Stimulated activated CD8-positive, alpha-beta memory T cell treated with anti-CD3 and anti-CD28 coated beads, Interleukin-2, amount 100 ng/mL, for 1 hour (primary cell): ENCODE measurements at places on chromosomes 6 and 20.

GRCh38 chr6:84773431-84774156, 9.2 kb upstream of the TBX18 start:
- no peak for DNase-seq

DNA sequence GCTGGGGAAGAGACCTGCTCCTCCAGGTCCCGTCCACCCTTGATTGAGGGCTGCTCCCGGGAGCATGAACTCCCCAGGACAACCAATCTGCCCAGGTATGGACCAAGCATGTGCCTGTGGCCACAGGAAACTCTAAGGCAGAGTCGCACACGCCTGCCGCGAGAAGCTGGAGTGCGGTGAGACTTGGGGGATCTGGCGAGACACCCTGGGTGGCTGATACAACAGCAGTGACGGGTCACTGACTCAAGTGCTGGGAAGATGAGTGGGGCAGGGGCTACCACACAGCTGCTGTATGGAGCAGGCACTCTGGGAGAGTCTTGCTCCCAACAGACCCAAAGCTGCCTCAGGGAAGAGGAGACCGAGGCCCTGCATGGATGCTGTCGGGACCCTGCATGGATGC, 40.1 kb downstream of the BFSP1 start:
- DNase-seq = no peak

DNA sequence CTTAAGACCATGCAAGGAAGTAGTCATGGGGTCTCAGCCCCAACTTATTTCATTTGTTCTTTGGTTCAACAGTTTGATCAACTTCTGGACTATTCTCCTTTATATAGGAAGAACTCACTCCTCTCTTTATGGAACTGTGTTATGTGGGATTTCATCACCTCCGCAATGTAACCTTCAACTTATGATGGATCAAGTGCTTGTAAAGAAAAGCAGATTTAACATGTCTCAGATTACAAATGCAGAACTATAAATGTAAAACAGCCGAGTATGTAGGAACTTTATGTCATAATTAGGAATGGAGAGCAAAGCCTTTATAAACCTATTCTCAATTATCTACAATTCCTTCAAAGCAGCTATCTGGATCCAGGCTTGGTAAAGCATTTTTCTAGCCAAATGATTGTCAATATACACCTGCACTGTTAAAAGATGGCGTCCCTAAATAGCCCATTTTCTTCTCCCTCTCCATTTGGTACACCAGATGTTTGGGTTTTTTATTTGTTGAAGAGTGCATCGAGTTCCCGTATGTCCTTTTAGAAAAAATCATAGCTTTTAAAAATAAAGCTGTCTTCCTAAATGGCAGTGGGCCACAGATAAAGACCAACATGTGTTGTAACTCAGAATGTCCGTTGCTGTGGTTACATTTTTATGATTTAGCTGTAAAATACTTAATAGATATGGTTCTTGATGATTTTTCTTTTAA, 985.1 kb upstream of the SLC35B3 start:
- no peak for DNase-seq

- DNase-seq = no peak
Measured at GRCh38 chr6:168420706-168421105, 20.3 kb upstream of the SMOC2 start.

GRCh38 chr6:74638412-74638811, 567.4 kb downstream of the COL12A1 start:
- no peak for DNase-seq

- no peak for DNase-seq
Measured at GRCh38 chr20:14235355-14235754, 102.1 kb downstream of the FLRT3 start.

GRCh38 chr20:31925631-31926030, 26.2 kb downstream of the PDRG1 start:
- DNase-seq = no peak

DNA sequence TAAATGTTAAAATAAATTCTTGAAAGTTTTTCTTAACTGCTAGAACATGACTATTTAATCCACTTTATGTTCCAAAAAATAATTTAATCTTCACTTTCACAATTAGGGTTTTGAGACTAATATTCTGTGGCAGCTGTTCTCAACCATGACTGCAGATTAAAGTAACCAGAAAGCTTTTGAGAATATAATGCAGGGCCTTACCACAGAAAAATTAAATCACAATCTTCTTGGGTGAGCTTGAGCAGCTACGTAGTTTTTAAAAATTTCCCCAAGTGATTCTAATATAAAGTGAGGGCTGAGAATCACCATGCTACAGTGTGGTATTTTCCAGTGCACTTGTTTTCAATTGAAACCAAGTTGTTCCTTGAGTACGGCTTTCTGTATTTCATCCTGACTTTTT, 196.6 kb upstream of the PTCHD4 start:
- no peak for DNase-seq

GRCh38 chr20:3276680-3277015, 37.7 kb upstream of the SLC4A11 start:
- DNase-seq = no peak

- no peak for DNase-seq
Measured at GRCh38 chr6:21855811-21856455, 262.4 kb downstream of the SOX4 start.

DNA sequence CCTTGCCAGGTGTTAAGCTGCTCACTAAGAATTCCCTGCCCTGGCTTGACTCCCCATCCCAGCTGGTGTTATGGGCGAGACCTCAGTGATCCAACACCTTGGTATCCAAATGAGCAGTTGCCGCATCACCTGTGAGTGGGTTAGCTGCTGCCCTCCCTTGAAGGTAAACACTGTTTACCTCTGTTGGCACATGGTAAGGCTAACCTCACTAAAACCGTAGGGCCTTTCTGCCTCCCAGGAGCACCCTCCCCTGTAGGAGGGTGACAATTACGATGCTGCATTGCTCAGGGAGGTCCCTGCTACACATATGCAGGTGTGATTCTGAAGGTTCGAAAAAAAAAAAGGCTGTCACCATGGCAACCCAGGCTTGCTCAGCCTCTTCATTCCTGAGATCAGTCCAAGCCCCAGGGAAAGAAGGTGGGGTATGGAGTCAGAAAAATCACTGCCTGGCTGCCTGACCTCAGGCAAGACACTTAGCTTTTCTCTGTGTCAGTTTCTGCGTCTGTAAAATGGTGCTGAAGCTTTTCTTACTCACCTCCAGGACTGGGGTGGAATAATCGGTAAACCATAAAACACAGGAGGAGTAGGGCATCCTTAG, 19.5 kb downstream of the PNPLA1 start:
- DNase-seq = no peak

GRCh38 chr6:149750136-149750609, 632 bp downstream of the PCMT1 start:
- peak; percentile 12 for DNase-seq

GRCh38 chr6:10419749-10420545, 5.1 kb upstream of the TFAP2A start:
- no peak for DNase-seq

GRCh38 chr20:10649797-10650160, 24.0 kb downstream of the JAG1 start:
- no peak for DNase-seq

DNA sequence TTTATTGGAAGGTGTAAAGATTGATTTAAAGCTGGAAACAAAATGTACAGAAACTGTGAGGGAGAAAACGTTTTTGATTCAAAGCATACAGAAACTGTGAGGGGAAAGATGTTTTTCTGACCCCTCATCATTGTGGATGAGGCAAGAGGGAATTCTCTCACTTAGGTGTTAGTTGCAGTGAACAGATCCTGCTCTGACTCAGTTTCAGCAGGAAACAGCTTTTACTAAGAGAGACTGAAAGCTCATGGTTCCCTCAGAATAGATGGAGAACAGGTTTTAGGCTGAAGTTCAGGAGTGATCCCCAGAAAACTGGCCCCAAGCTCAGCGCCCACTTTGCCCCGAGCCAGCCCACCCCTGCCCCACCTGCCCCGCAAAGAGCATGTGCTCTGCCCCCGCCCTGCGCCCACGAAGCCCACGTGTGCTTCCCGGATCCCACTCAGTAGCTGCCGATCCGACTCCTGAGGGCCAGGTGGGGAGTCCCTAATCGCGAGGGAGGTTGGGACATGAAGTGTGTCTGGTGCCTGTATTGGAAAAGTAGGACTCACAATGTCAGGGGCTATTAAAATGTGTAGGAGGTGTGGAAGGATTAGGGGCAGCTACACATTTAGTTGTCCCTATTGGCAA, 41.2 kb downstream of the DUSP22 start:
- no peak for DNase-seq

DNA sequence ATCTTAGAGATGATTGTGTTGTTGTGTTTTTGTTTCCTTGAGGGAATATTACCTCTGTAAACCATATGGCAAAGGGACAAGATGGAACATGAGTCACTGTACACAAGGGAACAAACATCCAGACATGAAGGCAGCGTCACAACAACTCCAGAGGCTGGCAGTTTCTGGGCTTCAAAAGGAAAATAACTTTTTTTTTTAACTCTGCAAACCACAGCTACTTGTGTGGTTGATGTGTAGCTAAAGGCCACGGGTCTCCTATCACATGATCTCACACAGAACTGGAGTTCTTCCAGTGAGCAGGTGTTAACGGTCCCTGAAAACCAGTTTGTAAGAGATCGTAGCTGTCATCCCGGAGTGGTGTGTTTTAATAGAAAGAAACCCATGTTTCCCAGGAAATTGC, 33.2 kb upstream of the HBS1L start:
- DNase-seq = no peak
